ENCODE measurements at places on chromosomes 4 and X. TPM values are rescaled to one million over a fixed set of nuclear protein-coding genes. Genes with fewer than 3 reads are reported as not detected.

LUZP4 gene
- total RNA-seq: not detected

ARSJ gene
- 0.59 TPM for total RNA-seq

TBX22 gene
- not detected for total RNA-seq

- DNase-seq: no peak
These were observed 91.3 kb downstream of the MFAP3L start for GRCh38 chr4:169934794-169935429.

GRCh38 chr4:80240976-80241375 lies 25.5 kb upstream of the FGF5 start:
- DNase-seq: no peak
